HFFc6 (cell line): ENCODE measurements at places on chromosomes 2 and 18. TPM values are rescaled to one million over a fixed set of nuclear protein-coding genes. Genes with fewer than 3 reads are reported as not detected.

DNA sequence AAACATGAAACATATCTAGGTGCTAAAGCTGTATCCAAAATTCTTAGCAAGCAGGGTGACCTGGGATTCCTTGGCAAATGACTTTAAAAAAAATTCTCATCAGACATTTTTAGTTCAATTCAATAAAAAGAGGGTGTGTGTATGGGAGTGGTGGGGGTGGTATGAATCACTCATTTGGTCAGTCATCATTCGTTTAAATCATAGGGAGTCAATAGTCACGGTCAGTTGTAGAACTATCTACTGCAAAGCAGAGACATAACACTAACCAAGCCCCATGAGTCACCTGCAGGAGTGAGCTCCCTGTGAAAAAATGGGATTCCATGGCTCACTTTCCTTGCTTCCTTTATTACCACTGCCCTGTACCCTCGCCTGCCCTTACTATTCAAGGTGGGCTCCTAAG is 380.6 kb upstream of the TCF4 start:
- DNase-seq, result peak; percentile 27

DNA sequence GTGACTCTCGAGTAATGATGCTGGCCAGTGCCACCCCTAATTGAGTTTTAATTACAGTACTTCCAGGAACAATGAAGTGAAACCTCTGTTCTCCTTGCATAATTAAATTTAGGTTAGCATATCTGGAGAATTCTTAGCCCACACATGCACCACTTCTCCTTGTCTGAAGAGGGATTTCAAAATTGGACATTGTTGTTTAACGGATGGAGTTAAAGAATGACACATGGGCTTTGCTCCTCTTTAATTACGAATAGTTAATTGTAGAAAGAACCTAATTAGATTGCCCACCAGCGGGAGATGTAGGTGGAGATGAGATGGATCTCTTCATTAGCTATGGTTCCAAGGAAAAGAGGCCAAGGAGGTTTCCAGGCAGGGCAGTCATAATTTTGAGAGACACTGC is 33.1 kb upstream of the EN1 start:
- DNase-seq, result no peak

DNA sequence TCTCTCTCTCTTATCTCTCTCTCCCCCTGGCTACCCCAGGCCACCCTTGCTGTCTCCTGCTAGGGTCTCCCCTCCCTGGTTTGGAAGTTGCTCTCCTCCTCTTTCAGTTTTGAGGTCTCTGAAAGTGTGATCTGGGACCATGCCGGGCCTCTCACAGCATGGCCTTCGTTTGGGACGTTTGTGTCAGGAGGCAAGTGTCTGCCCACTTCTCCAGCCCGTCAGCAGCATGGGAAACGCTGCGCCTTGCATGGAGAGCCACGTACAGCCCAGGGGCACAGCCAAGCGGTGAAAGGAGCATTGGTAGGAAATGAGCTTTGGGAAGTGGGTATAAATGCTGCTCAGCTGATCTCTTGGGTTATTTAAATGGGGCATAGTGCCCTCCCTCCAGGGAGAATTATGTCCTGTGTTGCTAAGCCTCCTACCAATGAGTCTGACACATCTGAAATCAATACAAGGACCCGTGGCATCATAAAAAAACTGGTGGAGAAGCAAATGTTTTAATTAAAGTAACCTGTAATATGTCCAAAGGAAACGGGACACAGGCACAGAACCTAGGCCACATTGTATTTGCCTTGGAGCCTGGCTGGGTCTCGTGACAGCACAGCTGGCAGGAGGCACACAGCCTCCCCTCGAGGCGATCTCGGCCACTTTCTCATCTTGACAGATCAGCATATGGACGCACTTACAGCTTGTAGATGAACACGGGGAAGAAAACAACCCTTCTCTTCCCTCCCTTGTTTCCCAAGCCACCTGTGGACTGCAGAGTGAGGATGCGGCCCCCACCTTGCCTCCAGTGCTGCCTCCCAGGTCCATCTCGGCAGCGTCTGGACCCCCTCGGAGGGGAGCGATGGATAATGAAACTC is 72.7 kb downstream of the SH3RF3 start:
- no peak for DNase-seq

LBH gene
- 24.4 to 96.1 TPM (median 27.4 TPM) in 3 replicates for total RNA-seq

DNA sequence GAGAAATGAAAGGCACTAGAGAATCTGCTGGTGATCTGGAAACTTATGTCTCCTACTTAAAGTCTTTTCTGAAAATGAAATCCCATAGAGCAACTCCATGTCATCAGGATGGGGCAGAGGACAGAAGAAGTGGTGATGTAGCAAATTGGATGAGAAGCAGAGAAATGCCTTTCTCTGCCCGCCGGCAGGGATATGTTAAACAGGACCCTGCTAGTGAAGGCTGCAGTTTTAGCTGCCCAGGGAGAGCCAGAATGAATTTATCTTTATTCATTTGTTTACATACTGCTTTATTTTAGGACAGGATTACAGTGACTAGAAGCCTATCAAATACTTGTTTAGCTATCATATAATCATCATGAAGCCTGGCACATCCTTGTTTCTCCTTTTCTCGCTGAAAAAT is 247.0 kb downstream of the DOK6 start:
- DNase-seq, result no peak

- no peak for DNase-seq
These were observed 9.1 kb downstream of the LOXL3 start for GRCh38 chr2:74544634-74545033.

ESPNL gene
- total RNA-seq, result 1.1 to 2.4 TPM (median 1.5 TPM) in 3 replicates

MBP gene
- total RNA-seq, result 0.05 to 0.38 TPM (median 0.24 TPM) in 3 replicates

DNA sequence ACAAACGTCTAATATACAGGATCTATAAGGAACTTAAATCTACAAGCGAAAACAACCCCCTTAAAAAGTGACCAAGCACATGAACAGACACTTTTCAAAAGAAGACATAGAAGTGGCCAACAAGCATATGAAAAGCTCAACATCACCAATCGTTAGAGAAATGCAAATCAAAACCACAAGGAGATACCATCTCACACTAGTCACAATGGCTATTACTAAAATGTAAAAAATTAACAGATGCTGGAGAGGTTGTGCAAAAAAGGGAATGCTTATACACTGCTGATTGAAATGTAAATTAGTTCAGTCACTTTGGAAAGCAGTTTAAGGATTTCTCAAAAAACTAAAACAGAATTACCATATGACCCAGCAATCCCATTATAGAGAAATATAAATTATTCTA is 1148.5 kb upstream of the FAM98A start:
- DNase-seq, result no peak

SLC66A3 gene
- 13.8 to 17.4 TPM (median 16.9 TPM) in 3 replicates for total RNA-seq

DNA sequence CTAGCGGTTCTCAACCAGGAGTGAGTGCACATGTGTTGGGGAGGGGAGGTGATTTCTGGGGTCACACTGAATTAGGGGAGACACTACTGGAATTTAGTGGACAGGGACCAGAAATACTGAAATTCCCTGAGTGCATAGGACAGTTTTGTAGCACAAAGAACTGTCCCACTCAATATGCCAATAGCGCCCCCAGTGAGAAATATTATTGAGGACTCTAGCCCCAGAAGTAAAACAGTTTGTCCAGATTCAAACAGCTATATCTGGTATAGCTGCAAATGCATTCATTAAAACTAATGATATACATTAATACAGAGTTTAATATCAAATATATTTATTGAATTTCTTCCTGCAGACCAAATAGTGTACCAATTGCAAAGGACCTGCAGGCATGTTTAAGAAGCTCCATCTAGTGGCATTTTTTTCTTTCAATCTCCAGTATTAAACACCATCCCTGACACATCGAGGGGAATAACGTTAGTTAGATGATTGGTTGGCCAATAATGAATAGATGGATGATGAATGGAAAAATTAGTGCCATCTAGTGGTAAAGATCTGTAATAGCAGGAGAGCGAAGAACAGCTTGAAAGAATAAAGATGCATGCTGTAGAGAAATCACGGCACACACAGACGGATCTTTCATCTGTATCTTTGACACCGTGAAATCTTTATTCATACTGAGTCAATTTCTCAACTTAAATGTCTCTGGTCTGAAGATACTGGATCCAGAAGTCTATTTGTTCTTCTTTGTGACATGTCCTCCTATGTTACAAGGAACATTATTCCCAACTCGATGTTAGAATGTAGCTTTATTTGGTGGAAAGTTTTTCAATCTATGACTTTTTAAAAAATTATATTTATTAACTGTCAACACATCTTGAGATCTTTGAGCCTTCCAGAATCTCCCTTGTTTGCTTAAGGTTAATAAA is 62.5 kb downstream of the DHRS9 start:
- DNase-seq, result peak; percentile 19

BIRC6 gene
- total RNA-seq, result 55.7 to 67.7 TPM (median 57.2 TPM) in 3 replicates

DNA sequence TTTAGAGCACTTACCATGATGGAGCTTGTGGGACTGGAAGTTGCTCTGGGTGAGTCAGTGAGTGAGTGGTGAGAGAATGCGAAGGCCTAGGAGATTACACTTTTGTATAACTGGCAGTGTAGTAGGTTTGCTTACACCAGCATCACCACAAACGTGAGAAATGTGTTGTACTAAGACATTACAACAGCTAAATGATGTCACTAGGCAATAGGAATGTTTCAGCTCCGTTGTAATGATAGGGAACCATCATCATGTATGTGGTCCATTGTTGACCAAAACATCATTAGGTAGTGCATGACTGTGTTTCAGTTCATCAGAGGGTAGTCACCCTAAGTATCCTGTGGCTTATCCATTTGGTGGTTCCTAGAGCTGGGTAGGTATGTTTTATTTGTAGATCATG is 11.9 kb downstream of the ZNF407 start:
- DNase-seq, result peak; percentile 77

CFAP65 gene
- total RNA-seq, result not detected in 3 replicates

- no peak for DNase-seq
These were observed 411 bp downstream of the NARS1 start for GRCh38 chr18:57621246-57621604.

PTPRN gene
- 5.2 to 12.5 TPM (median 6.7 TPM) in 3 replicates for total RNA-seq

- DNase-seq, result no peak
These were observed 69.9 kb downstream of the CTAGE1 start for GRCh38 chr18:22347606-22348511.

CHCHD5 gene
- 26.9 to 38.5 TPM (median 28.2 TPM) in 3 replicates for total RNA-seq

HOXD8 gene
- total RNA-seq, result 3.6 to 5.6 TPM (median 4.5 TPM) in 3 replicates

DNA sequence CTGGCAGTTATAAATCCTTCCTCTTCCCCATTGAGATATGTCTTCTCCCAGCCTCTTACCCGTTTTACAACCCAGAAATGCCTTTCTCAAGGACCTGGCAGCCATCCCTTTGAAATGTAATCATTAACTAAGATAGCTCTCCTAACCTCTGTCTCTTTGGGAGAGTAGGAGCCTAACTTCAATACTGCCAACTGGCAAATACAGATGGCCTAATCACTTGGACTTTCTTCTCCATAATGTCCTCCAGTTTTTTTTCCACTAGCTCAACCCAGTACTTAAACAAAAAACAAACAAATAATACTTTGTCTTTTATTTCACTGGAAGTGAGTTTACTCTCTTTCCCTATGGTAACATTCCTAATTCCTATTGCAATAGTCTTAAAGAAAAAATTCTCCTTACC is 1391.1 kb downstream of the SUCLG1 start:
- DNase-seq, result no peak

DNA sequence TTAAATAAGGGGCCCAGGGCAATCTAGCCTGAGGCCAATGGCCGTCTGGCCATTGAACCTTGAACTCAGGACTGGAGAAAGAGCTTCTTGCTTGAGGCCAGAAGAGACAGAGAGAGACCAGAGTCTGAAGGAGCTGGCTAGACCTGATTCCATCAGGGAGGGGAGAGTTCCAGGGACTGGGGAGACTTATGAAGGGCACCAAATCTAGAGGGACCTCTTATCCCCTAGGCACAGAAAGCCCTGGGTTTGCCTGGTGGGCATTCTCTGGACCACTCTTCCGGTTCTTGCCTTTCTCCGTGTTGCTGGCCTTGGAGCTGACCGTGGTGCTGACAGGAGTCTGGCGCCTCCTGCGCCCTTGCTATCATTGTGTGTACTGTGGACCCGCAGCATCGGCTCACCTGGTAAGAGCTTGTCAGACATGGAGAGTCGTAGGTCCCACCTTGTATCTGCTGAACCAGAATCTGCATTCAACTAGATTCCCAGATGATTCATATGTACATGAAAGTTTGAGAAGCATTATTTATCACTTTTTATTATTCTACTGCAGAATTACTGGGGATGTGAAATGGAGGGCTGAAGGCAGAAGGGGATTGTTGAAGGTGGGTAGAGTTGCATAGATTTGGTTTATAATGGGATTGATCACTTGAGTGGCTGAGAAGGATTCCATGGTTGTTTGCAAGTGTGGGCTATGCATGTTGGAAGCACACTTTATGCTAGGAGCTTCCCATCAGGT is 4.3 kb upstream of the TRPM8 start:
- DNase-seq, result peak; percentile 7

DNA sequence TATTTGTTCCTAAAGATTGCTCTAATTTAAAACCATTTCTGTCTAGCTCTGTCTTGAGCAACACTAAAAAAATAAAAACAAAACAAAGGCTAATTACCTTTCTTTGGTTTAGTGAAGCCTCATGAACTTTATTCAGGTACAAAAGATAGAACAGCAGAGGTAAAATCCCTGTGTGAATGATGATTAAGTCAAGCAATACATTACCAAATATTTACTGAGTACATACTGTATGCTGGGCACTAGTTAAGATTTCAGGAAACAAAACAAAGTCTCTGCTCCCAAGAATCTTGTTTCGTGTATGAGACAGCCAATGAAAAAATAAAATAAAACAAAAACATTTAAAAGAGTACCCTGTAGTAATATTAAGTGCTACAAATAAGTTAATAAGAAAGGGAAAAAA is 257.5 kb downstream of the RND3 start:
- no peak for DNase-seq
